GOT3 (cell line): ENCODE measurements at places on chromosomes 16 and 17.

DNA sequence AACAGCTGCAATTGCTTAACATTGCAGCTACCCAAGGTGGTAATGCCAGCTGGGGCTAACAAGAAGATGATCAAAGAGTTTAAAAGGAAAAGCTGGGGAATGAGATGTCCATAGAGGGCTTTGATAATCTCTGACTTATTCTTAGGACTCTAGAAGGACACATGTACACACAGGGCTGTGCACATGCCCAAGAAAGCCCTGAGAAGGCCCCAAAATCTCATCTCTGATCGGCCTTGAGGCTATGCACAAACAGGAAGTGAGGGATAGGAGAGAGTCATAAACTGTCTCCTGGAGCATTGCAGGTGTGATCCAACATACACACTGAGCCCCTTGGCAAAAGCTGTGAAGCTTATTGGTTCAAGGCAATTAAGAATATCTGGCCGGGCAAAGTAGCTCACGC lies 17.2 kb upstream of the RABEP1 start:
- no peak for DNase-seq

DNA sequence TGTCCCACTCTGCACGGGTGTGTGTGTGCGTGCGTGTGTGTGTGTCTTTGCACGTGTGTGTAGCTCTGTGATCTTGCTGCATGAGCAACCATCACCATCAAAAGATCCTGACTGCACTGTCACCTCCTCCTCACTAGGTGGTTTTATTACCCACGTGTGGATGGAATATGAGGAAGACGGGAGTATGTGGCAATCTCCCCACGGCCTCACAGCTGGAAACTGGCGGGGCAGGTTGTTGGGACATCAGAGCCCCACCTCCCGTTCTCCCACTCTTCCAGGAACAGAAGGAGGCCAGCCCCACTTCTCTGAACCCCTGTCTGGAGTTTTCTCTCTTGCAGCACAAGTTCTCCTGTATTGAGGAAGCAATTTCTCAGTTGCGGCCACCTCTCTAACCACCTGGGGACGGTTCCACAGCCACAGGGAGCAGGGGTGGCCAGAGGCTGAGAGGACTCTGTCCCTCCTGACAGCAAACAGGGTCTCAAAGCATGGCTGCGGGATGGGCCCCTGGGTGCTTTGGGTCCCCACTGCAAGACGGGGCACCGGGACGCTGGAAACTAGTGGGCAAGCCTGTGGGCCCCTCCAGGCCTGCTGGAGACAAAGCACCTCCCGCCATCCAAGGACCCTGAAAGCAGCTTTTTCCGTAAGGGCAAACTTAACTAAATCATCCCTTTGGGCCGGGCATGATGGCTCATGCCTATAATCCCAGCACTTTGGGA lies 27.9 kb upstream of the ATP2C2 start:
- no peak for DNase-seq

DNA sequence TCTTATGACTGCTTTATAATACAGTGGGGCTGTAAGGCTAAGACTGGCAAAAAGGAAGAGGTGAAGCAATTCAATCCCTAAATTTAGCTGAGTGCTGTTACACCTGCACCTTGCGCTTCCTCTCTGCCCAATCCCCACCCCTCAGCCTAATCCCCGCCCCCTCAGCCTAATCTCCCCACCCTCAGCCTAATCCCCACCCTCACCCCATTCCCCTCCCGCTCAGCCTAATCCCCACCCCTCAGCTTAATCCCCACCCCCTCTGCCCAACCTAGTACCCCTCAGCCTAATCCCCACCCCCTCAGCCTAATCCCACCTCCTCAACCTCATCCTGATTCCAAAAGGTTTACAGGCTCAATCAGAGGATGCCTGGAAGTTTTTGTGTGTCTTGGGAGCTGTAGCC lies 155.5 kb downstream of the PMP22 start:
- no peak for DNase-seq

DNA sequence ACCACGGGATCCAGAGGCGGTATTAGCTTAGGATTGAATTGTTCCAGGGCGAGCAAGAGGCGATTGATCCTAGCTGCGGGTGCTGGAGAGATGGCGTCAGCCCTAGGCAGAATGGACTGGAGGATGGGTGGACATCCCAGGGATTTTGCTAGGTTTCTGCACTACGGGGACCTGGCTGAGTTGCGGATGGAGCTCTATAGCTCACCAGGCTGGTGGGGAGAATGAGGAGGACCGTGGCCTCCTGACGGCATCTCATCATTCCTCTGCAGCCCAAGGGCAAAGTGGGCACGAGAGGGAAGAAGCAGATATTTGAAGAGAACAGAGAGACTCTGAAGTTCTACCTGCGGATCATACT lies 614 bp downstream of the TMEM208 start:
- no peak for DNase-seq

DNA sequence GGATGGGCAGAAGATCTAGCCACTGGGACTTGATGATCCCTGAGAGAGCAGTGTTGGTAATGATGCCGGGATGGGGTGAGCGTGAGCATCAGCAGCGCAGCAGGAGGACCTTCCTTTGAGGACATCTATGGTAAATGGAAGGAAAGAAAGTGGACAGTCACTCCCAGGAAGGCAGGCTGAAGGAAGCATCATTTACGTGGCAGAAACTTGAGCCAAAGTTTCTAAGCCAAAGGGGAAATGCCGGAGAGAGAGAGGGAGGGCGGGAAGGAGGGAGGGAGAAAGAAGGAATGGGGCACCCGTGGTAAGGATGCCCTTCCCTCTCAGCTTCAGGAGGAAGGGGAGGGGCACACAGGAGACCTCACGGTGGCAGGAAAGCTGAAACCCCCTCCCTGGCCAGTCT lies 86.3 kb upstream of the CACNG5 start:
- no peak for DNase-seq

GRCh38 chr17:81518113-81518784 lies 5.7 kb upstream of the ACTG1 start:
- no peak for DNase-seq

DNA sequence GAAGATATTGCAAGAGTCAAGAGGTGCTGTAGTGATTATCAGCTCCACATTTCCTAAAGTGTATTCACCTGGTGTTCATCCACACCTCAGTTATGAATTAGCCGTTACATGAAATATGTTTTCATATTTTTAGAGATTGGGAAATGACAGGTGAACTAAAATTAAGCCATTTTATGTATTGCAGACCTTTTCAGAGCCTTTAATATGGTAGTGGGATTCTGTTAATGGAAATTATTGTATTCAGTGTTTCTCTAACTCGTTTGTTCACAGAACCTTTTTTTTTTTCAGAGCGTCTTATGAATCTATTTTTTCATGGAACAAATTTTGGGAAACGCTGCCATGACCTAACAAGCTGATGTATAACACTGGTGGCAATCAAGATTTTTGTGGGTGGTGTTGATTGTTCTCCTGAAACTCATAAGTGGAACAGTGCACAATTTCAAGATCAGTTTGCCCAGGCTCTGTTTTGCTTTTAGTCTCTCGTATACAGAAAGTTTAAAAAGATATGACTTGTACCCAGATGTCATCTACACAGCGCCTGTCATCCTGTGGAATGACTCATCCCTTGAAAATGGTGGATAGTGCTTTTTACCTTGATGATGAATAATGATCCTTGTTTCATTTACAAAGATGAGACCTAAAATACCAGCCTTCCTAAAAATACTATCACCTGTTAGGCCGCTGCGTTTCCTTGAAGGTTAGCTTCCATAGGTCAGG lies 88.8 kb downstream of the ARHGAP44 start:
- DNase-seq, result no peak
